Stimulated activated CD4-positive, alpha-beta T cell treated with anti-CD3 and anti-CD28 coated beads, Interleukin-1b, Interleukin-23, amount 100 ng/mL, for 24 hours (primary cell): ENCODE measurements at places on chromosomes 7 and 10.

- DNase-seq = no peak
These were observed 47.7 kb upstream of the STRIP2 start for GRCh38 chr7:129386506-129386905.

- no peak for DNase-seq
These were observed 2.4 kb downstream of the ARMC10 start for GRCh38 chr7:103077318-103077717.

GRCh38 chr10:16509996-16510395 is 11.7 kb downstream of the C1QL3 start:
- no peak for DNase-seq

GRCh38 chr7:1807821-1808600 is 137.9 kb downstream of the ELFN1 start:
- no peak for DNase-seq
